ENCODE measurements at places on chromosomes 11 and 22.

GRCh38 chr22:32331236-32331917, 26.3 kb upstream of the RFPL3 start:
- ATAC-seq = no peak

DNA sequence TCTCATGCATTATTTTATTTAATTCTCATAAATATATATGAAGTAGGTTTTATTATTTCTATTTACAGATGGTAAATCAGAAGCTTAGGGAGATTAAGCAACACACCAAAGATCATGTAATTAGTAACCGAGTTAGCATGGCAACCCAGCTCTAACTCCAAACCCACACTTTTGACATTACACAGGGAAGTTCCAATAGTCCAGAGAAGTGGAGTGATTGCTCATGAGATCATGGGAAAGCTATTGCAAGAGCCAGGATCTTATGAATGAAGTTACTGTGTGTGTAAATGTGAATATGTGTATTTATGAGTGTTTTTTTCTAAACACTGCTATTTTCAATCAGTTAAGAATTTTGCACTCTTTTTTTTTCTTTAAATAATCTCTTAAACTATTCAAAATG, 225.8 kb upstream of the KIRREL3 start:
- ATAC-seq = peak; percentile 56

- ATAC-seq = no peak
Measured at GRCh38 chr22:25847451-25847850, 105.5 kb downstream of the MYO18B start.

GRCh38 chr11:20421946-20422345, 34.4 kb downstream of the PRMT3 start:
- ATAC-seq = no peak

GRCh38 chr11:26847459-26847858, 125.6 kb upstream of the SLC5A12 start:
- no peak for ATAC-seq

DNA sequence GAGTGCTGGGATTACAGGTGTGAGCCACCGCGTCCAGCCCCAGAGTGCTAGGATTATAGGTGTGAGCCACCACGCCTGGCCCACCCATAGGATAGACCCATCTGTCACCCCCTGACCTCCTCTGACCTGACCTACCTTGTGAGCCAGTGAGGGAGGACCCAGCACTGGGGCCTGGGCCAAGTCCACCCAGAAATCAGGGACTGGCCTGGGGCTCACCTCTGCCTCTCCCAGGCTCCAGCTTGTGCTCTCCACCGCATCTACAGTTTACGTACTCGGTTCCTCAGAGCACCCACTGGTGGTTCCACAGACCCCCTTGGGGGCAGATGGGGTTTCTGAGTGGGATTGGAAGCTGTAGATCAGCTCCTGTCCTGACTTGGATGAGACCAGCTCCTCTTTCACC, 6.4 kb downstream of the SLC29A2 start:
- no peak for ATAC-seq

GRCh38 chr22:43236411-43237166, 49.7 kb upstream of the TTLL12 start:
- no peak for ATAC-seq

DNA sequence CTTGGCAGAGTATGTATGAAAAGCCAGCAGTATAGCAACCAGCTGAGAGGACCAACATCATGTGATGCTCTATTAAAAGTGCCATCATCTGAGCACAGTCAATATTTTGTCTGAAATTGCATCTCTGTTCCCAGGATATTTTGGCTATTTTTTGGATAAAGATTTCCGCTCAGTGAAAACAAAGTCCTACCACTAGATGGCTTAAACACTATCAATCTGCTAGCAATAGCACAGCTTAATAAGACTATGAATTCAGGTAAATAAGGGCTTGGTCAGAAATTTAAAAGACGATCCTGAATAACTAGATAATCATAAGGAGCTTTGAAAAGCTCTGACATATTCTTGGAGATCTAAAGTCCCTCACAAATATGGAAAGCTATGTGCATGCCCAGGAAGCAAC, 74.4 kb downstream of the MS4A13 start:
- ATAC-seq = peak; percentile 38

- no peak for ATAC-seq
Measured at GRCh38 chr11:2303627-2304505, 2.1 kb downstream of the TSPAN32 start.

- ATAC-seq = no peak
Measured at GRCh38 chr11:35167426-35167954, 28.5 kb downstream of the CD44 start.

DNA sequence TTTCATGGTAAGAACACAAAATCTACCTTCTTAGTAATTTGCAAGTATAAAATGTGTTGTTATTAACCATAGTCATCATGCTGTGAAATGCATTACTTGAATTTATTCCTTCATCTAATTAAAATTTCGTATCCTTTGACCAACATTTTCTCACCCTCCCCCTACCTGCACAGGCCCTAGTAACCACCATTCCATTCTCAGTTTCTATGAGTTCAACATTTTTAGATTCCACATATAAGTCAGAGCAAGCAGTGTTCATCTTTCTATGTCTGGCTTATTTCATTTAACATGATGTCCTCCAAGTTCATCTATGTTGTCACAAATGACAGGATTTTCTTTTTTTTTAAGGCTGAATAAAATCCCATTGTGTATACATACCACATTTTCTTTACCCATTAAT, 43.5 kb upstream of the CCDC179 start:
- no peak for ATAC-seq

GRCh38 chr11:111438846-111439520, 59.9 kb upstream of the POU2AF1 start:
- no peak for ATAC-seq

- ATAC-seq = no peak
Measured at GRCh38 chr22:27684901-27685300, 116.7 kb downstream of the MN1 start.

DNA sequence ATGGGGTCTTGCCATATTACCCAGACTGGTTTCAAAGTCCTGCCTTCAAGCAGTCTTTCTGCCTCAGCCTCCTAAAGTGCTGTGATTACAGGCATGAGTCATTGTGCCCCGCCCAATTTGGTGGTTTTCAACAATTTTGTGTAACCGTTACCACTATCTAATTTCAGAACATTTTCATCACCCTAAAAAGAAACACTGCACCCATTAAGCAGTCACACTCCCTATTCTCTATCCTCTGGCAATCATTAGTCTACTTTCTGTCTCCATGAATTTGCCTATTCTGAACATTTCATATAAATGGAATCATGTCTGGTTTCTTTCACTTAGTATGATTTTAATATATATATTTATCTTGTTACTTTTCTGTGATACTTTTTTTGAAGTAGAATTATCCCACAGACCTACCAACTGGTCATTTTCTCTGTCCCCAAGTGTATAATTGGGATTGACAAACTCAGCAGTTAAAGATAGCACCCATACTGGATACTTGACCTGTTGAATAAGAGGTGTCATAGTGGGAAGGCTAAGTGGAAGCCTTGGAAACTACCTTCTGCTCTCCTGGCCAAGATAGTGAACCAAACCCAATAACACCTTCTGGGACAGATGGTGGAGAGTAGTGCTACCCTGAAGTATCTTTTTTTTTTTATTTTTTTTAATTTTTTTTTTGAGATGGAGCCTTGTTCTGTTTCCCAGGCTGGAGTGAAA, 64.8 kb downstream of the STIM1 start:
- no peak for ATAC-seq

GRCh38 chr11:114209904-114210303, 86.3 kb upstream of the NNMT start:
- ATAC-seq = peak; percentile 68

DNA sequence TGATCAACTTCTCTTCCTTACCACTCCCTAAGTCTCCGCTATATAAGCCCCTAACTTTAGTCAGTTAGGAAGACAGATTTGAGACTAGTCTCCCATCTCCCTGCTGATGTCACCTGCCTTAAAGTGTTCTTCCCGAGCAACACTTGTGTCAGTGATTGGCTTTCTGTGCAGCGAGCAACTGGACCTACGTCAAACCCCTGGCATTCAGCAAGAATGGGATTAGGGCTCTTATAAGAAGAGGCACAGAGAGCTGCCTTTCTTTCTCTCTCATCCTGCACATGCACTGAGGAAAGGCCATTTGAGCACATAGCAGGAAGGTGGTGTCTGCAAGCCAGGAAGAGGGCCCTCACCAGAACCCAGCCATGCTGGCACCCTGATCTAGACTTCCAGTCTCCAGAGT, 116.6 kb upstream of the THY1 start:
- ATAC-seq = no peak

DNA sequence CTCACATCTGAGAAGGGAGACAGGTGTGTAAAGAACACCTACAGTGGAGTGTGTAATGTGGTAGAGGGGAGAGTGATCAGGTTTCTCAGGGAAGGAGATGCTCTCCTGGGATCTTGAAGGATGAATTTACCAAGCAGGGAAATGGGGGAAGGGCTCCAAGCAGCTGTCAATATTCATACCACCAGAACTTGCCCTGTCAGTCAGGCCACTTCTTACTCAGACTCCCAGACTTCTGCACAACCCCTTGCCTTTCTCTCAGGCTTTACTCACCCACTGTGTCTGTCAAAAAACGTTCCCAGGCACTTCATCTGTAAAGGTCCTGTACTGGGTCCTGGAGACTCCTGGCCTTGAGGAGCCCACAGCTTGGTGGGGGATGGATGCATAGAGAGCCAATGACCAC, 14.0 kb upstream of the FCHSD2 start:
- no peak for ATAC-seq

DNA sequence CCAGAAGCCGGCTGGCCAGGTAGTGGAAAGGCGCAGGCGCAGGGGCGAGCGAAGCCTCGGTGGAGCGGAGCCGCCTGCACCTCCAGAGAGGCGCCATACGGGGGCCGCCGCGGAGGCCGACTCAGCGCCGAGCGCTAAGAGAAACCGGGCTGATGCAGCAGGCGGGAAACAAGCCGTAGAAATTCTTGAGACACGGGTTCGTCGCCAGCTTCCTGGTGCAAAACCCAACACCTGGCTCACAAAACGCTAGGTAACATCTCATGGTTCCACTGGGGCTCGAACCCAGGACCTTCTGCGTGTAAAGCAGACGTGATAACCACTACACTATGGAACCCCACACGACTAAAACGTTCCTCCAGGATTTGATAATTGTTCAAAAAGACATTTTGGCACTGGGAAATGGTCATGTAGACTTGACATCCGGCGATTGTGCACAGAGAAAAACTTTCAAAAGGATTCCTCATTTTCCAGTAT, 39.1 kb downstream of the OR4D9 start:
- ATAC-seq = peak; percentile 80

DNA sequence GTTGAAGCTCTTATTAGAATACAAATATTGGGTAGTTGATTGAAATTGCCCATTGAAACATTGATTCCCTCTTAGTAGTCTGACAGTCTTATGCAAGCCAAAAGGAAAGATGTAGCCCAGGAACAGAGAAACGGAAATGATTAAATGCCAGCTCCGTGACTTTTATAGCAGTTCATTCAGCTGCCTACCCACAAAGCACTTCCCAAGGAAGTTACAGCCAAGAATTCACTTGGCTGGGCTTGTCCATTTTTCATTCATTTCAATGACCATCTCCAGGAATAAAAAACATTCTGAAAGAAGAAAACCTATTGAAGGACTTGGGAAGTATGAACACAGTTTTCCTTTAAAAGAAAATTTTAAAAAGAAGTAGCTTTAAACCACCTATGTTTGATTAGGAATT, 62.0 kb downstream of the NCAM1 start:
- ATAC-seq = no peak

- ATAC-seq = no peak
Measured at GRCh38 chr22:24845041-24845898, 39.3 kb downstream of the SGSM1 start.

- no peak for ATAC-seq
Measured at GRCh38 chr22:32042924-32043323, at the start of gene SLC5A1. SLC5A1 (plus strand) TSS chr22:32043261; CDS start chr22:32043282, 21 bp downstream.

All from motor neuron (in vitro differentiated cells).